ENCODE measurements at places on chromosomes 3 and 15.

GRCh38 chr3:171001957-171002694, 24.4 kb downstream of the SLC2A2 start:
- no peak for DNase-seq

DNA sequence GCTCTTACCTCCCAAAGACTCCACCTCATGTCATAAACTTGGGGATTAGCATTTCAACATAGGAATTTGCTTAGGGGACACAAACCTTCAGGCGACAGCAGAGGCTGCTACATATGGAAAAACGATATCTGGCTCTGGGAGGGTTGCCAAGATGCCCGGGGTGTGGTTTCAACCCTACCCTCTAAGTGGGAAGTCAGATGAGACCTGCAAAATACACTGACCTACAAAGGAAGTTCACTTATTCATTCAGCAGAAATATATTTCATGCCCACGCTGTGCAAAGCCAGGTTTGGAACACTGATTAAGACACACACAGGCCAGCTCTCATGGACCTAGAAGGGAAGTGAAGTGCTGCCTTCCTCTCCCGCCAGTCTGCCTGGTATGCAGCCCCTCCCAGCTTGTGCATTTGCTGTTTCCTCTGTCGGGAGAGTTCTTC, 239.3 kb downstream of the FEZF2 start:
- DNase-seq: no peak

DNA sequence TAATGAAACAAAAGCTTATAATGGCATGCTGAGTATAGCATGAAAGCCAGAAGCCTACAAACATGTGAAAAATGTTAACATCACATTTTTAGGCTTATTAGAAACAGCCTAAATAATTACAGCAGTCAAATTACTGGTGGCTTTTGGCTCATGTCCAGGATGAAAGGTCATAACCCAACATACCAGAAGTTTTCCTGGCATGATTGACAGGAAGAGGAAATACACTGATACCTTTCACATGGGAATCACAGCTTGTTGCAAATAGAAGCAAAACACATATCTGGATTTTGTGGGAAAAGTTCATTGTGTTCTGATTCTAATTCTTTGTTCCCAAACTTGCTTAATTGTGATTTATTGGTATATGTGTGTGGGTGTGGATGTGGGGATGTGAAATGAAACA, 393.5 kb upstream of the ARRDC4 start:
- DNase-seq: no peak

DNA sequence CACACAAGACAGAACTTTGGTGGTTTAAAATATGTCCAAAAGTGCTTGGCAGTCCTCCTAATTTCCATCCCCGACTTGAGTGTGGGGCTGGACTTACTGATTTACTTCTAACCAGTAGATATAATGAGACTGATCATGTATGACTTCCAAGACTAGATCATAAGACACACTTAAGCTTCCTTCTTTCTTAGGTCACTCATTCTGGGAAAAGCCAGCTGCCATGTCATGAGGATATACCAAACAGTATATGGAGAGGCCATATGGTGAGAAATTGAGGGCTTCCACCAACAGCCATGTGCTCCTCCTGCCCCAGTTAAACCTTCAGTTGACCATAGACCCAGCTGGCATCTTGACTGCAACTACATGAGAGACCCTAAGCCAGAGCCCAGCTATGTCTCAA, 282.8 kb upstream of the PROK2 start:
- no peak for DNase-seq

- DNase-seq: no peak
Observed at GRCh38 chr3:63588895-63589294, 63.6 kb upstream of the SNTN start.

DNA sequence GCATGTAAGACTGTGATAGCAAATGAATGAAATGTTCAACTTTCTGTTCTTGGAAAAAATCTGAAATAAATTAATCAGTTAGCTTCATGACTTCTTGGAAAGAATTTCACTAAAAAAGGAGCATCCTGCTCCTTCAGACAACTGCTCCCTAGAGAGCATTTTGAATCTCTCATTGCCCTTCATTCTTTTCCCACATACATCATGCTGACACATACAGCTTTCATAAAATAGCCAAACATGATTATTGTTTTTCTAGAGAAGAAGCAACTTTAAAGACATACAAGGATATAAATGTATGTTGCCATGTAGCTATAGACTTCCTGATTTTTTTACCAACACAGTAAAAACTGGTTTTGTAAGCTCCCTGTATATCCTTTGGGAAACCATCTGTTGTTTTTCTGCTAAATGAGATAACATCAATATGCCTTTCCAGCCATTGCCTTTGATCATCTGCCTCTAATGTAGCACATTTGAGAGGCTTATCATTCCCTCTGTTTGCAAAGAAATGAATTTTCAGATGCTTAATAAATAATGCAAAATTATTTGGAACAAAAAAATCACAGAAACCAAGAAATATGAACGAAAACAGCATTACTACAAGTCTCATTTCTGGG, 248.2 kb upstream of the GPR149 start:
- no peak for DNase-seq

GRCh38 chr15:25184356-25185155, 229.8 kb downstream of the SNRPN start:
- no peak for DNase-seq

DNA sequence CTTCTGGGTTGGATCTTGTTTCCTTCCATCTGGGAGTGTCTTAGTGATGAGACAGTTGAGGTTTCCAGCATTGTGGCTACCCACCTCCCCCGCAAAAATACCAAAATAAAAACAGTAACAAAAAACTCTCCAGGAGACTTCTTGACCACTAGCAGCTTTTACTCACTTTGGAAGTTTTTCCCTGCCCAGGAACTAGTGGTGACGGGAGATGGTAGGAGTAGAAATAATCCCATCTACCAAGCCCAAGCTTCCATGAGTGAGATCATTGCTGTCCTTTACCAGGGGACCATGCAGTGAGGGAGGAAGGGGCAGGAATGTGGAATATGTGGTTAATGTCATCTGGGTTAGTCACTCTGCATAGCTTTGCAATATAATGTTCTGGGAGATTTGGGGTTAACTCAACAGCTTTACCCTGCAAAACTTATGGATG, 187.7 kb downstream of the ITPR1 start:
- no peak for DNase-seq

DNA sequence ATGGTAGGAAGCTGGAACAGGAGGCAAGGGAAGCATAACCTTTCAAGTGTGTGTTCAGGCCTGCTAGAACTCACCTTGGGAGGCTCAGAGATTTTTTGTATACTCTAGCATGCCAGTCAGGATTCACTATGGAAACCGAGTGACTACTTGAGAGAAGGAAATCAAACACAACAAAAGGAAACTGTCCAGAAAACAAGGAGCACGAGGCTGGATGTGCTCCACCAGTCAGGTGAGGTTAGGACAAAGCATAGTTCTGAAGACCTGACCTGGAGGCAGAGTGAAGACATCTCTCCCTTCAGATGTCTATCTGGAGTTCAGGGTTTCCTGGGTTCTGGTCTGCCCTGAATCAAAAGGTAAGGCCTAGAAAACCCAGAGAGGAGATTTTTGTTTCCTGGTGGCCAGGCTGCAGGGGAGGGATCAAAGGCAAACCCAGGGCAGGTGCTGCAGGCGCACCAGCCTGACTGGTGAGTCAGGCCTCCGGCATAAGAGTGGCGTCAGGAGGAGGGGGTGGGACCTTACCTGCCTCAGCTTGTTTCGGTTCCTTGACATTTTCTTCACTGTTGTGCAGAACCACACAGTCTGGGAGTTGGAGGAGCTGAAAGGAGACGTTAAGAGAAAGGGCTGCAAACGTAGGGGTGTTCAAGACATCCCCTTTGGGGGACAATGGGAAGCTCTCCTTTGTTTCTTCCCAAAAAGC, 52.2 kb upstream of the OSBPL11 start:
- no peak for DNase-seq

- no peak for DNase-seq
Observed at GRCh38 chr3:84265768-84266167, 693.0 kb upstream of the CADM2 start.

DNA sequence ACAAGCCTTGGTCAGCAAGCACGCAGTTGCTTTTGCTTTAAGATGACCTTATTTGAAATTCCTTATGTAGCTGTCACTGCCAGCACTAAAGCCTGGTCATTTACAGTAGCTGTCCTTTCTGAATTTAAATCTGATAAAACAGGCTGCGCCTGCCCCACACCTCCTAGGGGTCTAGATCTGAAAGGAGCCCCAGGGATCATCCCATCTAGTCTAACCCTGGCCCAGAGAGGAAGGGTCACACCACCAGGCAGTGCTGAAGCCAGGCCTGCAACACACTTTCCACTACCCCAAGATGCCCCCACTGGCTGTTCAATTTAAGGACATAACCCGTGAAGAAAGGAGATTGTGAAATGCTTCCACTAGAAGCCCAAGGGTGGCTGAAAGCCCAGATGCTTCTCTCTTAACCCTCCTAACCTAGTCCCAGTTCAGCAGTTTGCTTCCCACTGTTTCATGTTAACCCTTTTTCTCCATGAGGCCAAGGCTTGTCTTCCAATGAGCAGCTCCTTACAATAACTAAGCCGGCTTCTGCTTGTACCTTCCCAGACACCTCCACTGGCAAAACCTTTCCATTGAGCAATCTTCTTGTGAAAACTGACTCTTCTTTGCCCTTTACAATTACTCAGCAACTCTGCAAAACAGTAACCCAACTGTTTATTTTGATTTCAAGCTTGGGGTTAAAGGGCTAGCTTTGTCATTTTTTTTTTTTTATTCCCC, 198.9 kb upstream of the LPP start:
- DNase-seq: no peak

DNA sequence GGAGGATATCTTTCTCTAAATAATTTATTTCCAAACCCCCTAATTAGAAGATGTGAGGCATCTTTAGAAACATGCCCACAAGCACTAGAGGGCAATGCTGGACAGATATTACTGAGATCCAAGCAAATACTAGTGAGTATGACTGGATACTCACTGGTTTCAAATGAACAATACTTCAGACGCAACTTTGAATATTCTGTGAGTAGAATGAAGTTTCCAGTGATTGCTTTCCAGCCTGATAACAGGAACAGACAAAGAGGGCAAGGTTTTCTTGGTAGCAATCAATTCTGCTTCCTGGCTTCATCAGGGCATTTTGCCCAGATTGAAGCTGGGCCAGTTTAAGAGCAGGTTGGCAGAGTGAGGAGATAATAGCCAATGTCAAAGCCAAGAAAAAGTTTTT, 442.6 kb upstream of the PDZRN3 start:
- DNase-seq: peak; percentile 45

- no peak for DNase-seq
Observed at GRCh38 chr3:171850320-171850959, 7.3 kb downstream of the TMEM212 start.

DNA sequence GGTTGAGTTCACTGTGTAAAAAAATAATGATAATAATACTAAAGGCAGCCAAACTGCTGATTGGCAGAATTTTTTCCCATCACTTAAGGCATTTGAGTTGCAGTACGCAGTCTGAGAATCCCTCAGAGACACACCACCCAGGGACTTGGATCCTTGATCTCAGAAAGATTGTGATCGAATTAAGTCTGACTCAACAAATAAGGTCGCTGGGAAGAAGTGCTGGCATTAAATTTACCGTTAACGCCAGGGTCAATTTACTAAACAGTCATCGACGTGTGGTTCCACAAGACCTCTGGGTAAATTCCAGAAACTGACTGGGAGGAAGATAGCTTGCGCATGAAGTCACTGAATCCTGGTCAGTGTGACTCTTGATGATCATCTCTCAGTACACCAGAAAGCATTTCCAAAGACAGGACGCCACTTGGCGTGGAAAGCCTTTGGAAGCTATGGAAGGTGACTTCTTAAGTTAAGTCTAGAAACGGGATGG, 48.3 kb upstream of the CGNL1 start:
- no peak for DNase-seq

GRCh38 chr3:182981038-182981380, 671 bp upstream of the DCUN1D1 start:
- DNase-seq: no peak

DNA sequence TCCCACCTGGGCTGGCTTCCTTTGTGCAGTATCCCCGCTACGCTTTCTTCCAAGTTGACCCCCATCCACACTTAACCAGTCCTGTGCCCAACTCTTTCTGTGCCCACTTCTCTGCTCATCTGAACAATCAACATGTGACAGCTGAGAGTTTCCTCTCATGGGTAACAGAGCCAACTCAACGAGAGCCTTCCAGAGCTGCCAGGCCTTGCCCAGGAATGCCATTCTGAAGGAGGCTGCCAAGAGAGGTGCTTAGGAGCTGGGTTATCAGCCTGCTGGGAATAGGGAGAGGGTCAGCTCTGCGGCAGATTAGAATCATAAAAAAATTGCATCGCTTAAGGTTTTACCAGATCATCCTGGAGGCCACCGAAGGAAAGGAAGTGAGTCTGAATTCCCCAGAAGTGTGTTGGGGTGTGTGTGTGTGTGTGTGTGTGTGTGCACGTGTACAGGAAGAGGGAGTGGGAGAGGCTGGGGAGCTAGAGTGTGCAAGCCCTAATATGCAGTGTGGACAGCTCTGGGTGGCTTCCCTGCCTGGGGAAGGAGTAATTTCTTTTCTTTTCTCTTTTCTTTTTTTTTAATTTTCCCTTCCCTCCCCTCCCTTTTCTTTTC, 66.7 kb downstream of the ITGA11 start:
- no peak for DNase-seq

DNA sequence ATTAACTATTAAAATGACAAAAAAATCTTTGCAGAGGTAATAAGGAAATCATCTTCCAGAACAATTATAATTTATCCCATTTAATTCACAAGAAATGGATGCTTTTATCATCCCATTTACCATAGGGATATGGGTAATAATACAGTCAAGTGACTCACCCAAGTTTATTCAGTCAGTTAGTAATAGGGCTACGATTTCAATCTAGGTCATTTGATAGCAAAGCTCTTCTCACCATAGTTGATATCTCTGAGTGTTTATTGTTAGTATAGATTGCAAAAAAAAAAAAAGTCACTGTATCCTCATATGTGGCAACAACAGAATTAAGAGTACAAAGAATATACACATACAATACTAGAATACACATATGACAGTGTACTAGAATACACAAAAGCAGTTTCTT, 797.1 kb downstream of the ROBO1 start:
- DNase-seq: no peak

GRCh38 chr3:162721736-162722135, 1225.1 kb downstream of the OTOL1 start:
- no peak for DNase-seq

DNA sequence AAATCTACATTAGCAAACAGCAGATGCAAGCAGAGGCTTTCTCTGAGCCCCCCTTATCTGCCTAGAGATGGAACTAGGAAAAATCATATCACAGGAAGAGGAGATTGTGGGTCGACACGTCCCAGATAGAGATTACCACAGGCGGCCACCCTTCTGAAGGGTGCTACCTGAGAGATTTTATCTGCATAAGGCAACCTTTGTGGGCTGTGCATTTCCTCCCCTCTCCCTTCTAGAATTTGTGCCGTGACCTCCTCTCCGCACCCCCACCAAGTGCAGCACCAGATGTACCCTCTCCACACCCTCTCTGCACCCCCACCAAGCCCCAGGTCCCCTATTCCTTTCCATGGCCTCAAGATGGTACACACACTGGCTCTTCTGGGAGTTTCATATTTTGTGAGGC, 27.4 kb downstream of the METTL6 start:
- no peak for DNase-seq

DNA sequence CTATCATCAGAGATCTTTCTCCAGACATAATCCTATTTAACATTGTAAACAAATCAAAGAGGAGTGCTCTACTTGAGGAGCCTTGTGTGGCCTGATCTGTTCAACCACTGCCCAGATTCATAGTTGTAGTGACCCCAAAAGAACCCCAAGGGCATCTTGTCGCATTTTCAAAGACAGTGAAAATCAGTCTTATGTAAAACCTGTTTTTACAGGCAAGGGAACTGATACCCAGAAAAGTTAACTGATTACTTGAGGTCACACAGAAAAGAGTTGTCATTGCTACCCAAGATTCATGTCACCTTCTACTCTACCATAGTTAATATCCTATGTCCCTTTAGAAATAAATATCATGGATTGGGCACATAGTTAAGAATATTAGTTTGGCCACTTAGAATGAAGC, 40.5 kb upstream of the ARPP21 start:
- DNase-seq: no peak
